ENCODE measurements at places on chromosomes 6 and 20.

- no peak for DNase-seq
Observed at GRCh38 chr6:42333612-42334011, 116.0 kb upstream of the MRPS10 start.

DNA sequence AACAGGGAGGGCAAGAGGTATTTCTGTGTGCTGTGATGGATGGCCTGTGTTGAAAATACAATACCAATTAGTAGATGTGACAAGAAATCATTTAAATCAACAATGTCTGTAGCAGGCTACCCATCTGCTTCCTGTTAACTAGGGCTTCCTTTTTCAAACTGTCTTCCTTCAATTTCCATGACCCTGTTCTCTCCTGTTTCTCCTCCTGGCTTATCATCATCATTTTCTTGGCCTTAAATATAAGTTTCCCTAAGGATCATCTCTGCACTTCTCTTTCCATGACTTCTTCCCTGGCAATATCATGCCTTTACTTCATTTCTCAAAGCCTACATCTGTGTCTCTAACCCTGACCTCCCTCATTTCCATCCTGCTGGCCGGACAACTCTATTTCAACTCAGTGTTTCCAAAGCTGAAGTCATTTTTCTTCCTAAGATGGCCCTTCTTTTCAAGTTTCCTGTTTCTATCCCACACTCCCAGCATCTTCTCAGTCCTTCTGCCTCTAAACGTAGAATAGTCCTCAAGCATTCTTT is 18.2 kb downstream of the ZC2HC1B start:
- DNase-seq: no peak

DNA sequence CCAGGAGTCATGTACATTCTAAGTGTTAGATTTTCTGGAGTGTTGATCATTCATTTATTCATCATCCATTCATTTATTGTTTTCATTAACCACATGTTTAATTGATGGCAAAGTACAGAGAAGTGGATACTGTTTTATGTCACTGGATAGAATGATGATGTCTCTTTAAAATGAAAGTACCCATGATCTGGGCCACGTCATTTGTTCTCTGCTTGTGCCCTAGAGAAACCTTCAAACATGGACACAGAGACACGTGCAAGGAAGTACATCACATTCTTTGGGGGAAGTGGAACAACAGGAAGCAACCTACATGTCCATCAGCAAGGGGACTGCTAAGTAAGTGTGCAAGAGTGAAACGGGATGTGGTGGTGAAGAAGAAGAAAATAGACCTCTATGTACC is 75.8 kb upstream of the TSHZ2 start:
- DNase-seq: no peak

DNA sequence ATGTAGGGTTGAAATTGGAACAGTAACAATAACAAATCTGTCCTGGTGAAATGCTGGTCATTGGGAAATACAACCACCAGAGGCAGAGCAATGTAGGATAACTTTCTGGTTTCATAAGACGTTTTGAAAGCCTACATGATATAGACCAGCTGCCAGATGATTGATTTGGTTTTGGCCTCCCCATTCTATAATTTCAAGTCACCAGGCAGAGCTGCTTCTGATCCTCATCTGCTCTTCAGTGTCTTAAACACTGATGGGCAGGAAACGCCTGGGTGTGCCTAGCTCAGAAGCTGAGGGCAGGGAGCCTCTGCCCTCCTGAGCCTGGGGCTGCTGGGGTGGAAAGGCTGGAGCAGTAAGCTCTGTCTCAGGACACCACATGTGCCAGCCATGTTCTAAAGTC is 24.5 kb downstream of the DHX35 start:
- DNase-seq: no peak

GRCh38 chr6:82741996-82742385 is 323.6 kb downstream of the UBE3D start:
- no peak for DNase-seq

- DNase-seq: no peak
Observed at GRCh38 chr6:100088009-100088408, 94.0 kb upstream of the MCHR2 start.

DNA sequence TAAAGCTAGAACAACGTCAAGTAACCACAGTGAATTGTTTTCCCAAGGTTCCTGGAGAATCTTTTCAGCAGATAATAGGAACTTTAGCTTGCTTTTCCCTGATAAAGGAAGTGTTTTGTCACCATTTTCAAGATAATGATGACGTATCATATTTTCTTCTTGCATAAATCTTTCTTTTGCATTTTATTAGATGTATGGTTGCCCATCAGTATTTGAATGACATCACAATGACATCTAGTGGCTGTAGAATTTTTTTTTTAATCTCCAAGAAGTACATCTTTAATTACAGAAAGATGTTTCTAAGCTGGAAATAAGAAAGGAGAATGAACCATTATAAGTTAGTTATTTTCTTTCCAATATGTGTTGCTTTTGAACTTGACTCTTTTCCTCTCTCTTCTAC is 83.0 kb downstream of the CENPW start:
- DNase-seq: no peak

DNA sequence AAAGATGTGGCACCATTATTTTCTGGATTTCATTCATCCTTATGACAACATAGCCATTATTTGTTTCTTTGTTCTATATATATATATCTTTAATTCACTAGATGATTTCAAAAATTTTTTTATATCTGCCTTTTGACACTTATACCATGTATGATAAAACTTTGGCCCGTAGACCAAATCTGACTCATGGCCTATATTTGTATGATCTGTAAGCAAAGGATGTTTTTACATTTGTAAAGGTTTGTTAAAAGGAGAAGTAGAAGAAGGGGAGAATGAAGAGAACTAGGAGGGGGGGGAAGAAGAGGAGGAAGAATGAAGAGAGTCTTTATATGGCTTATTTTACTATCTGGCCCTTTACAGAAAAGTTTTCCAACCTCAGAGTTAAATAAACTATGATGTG is 279.7 kb downstream of the LAMA2 start:
- no peak for DNase-seq

GRCh38 chr6:77106992-77107391 is 356.3 kb downstream of the HTR1B start:
- no peak for DNase-seq

GRCh38 chr6:104943781-104944180 is 13.1 kb upstream of the LIN28B start:
- DNase-seq: no peak

DNA sequence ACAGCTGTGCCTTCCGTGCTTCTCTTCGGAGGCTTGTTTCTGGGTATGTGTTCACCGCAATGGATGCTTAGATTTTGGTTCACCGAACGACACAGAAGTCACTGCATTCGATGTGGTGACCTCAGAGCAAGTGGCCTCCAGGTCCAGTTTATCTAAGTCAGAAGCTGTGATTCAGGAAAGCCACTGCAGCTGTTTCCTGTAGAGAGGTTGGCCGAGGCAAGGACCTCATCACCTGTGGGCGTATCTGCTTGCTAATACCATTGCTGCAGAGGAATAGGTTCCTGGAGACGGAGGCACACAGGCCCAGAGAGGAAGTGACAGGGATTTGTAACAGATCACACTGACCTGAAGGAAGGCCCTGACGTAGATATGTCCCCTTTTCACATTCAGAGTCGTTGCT is 82.7 kb downstream of the FARS2 start:
- DNase-seq: no peak

GRCh38 chr20:57618764-57619050 is 1.5 kb downstream of the ZBP1 start:
- DNase-seq: no peak

DNA sequence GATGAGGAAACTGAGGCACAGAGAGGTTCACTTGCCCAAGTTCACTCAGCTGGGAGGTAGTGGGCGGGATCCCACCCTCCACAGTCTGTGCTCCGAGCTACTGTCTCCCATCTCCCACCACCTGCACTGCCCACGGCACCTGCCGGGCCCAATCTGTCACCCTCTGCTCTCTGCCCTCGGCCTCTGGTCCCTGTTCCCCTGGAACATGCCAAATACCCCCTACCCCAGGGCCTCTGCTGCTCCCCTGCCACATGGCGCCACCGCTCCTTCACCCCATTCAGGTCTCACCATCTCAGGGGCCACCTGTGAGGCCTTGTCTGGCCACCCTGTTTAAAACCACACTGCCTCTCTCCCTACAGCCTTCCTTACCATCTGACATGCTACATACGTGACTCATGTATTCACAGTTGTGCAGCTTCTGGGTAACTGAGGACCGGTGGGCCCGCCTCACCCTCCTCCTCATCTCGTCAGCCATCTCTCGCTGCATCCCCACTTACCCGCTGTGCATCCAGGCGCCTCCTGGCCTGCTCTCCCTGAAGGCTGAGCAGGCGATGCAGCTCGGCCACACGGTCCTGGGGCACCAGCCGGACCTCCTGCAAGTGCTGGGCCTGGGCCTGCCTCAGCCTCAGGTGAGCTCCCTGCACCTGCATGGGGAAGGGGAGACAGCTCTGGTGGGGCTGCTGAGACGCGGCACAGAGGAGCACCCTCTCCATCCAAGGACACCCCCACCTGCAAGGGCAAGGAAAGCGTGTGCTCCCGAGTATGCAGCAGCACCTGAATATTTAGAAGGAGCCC is 50.6 kb downstream of the GINS1 start:
- DNase-seq: no peak

DNA sequence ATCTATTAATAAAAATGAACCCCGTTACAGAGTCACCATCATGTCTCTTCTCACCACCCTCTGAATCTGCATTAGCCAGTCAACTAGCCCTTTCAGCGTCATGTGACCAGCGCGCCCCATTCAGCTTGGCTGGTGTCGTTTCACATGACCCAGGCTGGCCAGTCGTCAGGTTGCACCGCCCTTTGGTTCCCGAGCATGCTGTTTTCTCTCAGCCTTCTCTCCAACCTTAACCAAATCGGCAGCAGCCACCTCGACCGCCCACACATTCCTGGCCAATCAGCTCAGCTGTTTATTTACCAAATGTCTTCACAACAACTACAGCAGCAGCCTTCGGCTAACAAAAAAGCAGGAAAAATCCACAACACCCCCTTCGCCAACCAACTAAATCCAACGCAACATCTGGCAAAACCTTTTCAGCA is 5.6 kb downstream of the SRSF3 start:
- peak; percentile 77 for DNase-seq

DNA sequence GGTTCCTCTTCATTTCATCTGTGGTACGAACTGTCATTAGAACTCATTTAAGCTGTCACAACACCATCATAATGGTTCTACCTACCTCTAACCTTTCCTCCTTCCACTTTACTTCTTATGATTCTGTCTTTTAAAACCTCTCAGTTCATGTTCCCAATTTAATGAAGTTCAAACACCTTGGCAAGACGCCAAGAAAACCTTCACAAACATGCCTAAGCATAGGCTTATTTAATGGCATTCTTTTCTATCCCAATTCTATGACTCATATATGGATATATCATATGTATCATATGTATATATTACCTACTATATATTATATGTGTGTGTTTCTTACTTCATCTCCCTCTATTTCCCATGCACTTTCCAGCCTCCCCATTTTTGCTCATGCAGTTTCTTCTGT is 283.4 kb upstream of the TBX18 start:
- DNase-seq: no peak

- DNase-seq: no peak
Observed at GRCh38 chr6:166284640-166285039, 23.6 kb downstream of the PRR18 start.

DNA sequence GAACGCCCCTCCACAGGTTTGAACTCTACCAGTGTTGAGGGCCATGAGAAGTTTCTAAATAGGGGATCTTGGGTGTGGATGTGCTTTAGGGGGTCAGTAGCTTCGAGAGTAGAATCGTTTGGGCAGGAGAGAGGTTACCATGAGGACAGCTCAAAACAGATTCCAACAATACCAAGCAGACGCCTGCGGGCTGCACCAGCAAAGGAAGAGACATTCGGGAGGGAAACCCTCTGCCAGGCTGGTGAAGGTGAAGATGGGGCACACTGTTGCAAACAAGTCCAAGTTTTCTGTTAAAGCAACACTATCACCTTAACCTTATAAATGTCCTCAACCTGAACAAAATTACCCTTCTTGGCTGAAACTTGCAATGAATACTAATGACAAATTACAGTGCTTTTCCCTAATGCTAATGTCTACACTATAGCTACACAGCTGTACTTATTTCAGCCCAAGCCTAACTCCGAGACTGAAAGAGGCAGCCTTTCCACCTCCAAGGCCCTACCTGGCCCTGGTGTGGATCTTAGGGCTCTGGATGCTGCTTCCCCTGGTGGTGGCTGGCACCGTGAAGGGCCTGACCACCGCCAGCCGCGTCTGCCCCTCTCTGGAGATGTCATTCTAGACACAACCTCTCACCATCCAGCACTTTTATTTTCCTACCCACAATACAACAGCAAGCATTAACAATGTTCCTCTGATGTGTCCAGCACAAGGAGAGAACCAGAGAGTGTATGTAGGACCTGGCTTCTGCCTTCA is 80.1 kb downstream of the DLL1 start:
- no peak for DNase-seq

- DNase-seq: no peak
Observed at GRCh38 chr20:36297656-36298055, 8.5 kb upstream of the DLGAP4 start.

DNA sequence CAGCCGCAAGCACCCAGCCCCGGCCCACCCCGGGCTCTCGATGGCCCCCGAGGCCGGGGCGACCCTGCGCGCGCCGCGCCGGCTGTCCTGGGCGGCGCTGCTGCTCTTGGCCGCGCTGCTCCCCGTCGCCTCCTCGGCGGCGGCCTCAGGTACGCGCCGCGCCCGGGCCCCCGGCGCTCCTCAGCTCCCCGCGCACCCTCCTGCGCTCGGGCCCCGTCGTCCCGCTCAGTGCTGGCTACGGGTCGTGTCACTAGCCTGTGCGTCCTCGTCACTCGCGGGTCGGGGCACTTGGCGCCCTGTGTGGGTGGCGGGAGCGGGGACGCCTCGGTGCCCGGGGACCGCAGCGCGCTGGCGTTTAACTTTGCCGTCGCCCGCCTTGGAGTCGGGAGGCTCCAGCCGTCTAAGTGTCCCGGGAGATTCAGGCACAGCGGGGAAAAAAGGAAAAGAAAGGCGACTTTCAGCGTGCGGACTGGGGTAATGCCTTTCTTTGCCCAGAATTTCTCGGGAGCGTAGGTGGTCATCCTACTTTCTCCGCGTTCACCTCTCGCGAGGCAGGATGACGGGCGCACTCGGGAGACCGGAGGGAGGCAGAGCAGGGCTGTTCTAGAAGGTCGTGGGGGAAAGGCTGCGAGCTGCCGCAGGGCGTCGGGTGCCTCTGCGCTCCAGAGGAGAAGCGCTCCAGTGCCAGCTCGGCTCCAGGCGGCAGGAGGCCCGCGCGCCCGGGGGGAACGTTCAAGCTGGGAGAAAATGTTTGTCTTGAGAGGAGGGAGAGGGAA is 545 bp downstream of the FNDC1 start:
- peak; percentile 15 for DNase-seq

- no peak for DNase-seq
Observed at GRCh38 chr20:36217226-36217625, 19.1 kb upstream of the AAR2 start.

Data from CD4-positive, alpha-beta T cell treated with Interleukin-10 for 1 hour (primary cell).